ENCODE measurements at places on chromosomes 2 and 18.

DNA sequence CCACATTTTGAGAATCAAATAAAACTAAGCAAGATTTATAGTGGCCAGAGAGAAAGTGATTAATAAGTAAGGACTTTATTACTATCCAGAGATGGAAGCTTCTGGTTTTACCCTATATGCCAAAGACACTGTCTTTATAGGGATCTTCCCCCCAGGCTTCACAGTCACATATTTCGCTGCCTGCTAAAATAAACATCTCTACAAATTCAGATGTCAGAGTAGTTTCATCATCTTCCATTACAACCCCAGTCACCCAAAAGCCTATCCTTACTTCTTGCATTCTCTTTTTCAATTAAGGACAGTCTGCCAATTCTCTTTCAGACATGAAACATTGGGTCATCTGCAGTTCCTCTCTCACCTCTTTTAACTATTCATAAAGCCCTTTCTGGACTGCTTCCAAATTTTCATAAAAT lies 28.3 kb downstream of the CREB1 start:
- DNase-seq = no peak

GRCh38 chr18:63301434-63301833 lies 18.1 kb downstream of the BCL2 start:
- no peak for DNase-seq

DNA sequence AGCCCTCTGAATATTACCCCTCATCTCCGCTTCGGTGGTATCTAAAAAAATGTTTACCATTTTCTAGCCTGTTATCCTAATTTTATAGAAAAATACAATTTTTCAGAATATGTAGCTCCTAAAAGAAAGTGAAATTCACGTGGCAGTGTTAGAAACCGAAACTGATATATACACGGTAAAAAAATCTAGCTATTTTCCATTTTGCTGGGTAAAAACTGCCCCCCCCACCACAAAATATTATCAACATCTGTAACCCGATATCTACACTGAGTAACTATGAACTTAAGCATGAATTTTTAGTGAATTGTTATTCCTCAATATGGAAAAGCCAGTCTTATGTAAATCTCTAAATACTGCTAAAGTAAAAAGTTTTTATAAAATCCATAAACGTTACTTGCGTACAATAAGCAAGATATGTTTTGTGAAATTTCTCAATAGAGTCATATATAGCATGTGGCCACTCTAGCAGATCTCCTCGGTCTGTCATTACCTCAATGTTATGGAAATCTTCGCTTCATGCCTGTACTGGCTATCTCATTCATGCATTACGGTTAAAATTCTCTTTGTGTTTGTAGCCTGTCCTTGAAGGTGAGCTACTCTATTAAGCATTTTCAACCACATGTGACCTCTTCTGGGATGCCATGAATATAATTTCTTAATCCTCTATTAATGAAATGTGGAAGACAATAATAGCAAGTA lies 524.2 kb downstream of the TRIB2 start:
- no peak for DNase-seq

DNA sequence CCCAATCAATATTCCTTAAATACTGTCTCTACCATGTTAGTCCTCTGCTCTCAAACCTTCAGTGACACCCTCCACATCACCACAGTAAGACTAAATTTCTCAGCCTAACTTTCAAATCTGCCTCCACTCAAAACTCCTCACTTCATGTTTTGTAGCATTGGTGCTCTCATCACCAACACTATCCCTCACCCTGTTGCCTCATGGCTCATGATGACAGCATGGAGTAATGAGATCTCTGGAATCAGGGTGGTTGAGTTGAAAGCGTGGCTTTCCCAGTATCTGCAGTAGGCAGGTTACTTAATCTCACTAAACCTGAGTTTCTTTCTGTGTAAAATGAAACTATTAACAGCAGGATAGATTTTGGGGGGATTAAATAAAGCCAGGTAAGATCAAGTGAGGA lies 621.4 kb downstream of the NYAP2 start:
- DNase-seq = no peak

DNA sequence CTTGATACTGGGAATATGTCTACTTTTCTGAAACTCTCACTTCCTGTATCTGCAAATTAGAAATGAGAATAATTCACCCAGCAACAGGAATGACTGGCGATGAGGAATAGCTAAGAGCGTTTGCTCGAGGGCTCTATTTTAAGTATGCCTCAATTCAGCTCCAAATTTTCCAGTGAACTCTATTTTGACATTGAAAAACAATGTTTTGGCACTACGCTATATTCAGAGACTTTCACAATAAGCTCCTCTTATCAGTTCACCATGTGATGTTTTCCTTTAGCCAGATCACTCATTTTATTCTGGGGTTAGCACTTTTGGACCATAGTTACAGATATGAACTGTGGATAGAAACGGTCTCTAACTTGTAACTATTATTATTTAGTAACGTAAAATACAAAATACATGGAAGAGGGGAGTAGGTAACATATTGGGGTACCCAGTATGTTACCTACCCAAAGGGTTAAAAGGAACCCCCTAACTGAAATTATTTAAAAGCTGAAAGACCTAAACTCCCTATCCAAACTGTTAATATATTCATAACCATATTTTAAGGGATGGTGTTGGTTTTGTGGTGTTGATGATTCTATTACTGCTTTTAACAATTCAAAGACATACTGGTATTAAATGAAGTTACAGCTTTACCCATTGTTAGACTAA lies 28.1 kb downstream of the SLC40A1 start:
- DNase-seq = no peak

- DNase-seq = no peak
Observed at GRCh38 chr2:132659331-132659730, 10.7 kb downstream of the LYPD1 start.

DNA sequence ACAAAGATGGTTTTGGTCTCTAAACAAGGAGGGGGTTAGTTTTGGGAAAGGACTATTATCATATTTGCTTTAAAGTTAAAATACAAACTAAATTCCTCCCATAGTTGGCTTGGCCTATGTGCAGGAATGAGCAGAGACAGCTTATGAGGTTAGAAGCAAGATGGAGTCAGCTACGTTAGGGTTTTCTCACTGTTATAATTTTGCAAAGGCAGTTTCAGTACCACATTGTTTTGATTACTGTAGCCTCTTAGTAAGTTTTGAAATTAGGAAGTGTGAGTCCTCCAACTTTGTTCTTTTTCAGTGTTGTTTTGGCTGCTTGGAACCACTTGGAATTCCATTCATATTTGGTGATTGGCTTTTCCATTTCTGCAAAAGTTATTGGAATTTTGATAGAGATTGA lies 23.4 kb downstream of the LCLAT1 start:
- no peak for DNase-seq
